CD4-positive, alpha-beta T cell treated with Interleukin-6 at 100 ng/mL for 8 hours (primary cell): ENCODE measurements at places on chromosomes 3 and 15.
A peak's percentile ranks its signal among the peaks of the same experiment; 100 is the strongest.

DNA sequence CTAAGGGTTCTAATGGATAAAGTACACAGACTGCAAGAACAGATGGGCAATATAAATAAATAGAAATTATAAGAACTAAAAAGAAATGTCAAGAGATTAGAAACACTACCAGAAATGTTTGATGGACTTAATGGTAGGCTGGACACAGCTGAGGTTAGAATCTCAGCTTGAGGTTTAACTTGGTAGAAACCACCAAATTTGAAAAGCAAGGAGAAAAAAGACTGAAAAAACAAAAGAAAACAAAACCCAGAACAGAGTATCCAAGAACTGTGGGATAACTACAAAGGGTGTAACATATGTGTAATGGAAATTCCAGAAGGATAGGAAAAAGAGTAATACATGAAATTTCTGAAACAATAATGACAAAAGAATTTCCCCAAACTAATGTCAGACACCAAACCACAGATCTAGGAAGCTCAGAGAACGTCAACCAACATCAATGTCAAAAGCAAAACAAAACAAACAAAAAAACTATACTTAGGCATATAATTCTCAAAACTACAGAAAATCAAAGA, 35.0 kb downstream of the RFX7 start:
- no peak for DNase-seq

DNA sequence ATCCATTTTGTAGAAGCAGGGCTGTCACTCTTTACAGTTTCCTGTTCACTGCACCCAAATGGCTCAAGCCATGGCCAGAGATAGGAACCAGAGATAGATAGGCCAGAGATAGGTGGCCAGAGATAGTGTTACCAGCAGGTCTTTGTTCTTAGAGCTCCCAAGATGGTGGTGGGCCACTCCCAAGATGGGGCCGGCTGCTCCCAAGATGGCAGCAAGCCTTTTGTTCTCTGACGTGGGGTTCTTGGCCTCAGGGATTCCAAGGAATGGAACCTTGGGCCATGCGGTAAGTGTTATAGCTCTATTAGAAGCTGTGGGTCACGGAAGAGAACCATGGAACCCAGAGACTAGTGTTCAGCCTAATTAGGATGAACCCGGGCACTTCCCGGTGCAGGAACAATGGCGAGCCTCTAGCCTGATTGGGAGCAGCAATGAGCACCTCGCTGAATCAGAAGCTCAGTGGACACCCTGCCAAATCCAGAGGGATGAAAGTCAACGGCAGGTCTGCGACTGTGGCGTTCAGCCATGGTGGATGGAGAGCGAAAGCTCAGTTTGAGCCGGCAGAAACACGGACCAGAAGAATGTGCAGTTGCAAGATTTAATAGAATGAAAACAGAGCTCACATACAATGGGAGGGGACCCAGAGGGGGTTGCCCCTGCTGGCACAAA, 45.0 kb upstream of the CD96 start:
- DNase-seq, result no peak

DNA sequence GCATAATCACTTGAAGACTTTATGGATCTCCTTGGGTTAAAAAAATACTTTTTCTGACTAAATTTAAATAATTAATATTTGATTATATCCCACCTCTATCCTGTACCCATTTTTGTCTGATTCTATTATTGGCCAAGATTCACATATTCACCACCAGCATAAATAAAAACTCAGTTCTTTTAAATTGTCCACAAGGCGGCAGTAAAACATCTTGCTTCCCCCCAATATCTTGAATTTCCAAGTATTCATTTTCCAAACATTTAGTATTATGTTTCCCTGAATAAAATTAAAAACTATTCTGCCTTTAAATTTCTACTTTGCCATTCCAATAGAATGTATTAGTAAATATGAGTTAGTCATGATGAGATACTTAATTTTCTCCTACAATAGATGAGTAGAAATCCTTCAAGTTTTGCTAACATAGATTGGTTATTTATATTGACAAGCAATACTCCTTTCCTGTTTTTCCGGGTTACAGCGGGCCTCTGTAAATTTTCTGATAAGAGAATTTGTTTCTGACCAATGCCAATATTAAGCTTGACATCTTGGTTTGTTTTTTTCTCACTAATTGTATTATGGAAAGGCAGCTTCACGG, 218.7 kb upstream of the MDFIC2 start:
- DNase-seq, result no peak

DNA sequence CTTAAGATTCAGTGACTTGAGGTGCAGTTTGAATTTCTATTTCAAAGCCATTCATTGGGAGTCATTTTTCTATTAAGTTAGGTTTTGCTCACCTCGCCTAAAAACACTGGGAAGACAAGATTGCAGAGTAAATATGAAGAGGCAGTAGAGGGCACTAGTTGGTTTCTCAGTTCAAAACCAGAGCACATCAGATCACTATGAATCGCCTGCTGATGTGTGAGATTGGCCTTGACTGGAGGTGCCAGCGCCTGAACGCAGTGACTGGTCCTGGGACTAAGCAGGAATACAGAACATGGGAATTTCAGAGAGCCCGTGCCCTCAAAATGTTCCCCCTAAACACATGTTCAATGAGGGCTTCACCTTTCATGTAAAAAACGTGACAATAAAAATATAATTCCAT, 229.0 kb downstream of the ITPR1 start:
- DNase-seq, result peak; percentile 38

- no peak for DNase-seq
Measured at GRCh38 chr3:22621205-22621809, 581.8 kb upstream of the UBE2E2 start.

- DNase-seq, result peak; percentile 83
Measured at GRCh38 chr15:31365655-31366127, 39.1 kb downstream of the KLF13 start.

- no peak for DNase-seq
Measured at GRCh38 chr3:193250492-193250891, 9.5 kb downstream of the PLAAT1 start.

DNA sequence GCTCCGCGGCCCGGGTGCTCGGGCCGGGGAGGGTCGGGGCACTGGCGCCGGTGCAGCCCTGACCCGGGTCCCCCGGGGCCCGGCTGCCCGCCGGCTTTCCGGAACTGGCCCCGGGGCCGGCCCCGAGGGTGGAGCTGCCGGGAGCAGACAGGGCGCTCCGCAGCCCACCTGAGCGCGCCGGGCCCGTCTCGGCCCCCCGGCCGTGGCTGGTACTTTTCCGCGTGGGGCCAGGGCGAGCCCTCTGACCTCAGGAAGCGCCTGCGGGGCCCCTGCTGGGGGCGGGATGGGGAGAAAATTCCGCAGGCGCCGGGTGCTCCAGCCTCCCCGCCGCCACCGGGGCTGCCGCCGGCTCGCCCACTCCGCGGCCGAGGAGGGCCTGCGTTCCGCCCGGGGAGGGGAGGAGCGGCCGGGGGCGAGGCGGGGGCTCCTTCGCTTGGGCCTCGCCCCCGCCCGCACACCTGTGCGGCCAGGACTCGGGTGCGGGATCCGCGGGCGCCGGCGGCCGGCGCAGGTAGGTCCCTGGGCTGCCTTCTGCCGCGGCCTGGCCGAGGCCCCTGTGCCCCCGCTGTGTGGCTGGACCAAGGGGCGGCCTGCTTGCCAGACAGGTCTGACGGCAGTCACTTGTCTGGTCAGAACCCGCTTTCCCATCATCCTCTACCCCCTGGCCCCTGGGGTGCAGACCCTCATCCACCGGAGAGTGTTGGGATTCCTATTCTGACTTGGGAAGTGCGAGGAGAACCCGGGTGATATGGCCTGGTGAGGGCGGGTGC, 3.5 kb downstream of the FURIN start:
- no peak for DNase-seq

DNA sequence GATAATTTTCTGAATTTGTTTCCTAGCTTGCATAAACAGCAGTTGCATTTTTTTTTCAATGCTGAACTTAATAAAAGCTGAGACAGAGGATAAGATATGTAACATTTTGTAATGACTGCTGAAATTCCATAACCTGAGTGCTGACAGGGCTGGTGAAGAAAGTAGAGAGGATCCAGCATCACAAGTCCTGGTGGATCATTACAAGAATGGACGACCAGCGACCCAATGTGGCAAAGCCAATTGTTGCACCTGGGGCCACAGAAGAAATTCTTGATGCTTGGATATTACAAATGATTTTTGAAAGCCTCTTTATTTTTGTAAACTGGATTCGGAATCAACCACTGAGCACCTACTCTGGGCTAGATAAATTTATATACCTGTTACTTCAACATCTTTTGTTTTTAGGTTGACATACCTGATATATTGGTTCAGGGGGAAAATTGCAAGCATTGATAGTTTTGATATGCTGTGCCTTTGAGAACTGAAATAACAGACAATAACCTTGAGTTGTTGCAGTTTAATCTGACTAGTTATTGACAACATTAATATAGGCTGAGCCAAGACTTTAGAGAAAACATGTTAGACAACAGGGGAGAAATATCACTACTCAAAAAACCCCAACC, 3.9 kb upstream of the ACTL6A start:
- peak; percentile 26 for DNase-seq

DNA sequence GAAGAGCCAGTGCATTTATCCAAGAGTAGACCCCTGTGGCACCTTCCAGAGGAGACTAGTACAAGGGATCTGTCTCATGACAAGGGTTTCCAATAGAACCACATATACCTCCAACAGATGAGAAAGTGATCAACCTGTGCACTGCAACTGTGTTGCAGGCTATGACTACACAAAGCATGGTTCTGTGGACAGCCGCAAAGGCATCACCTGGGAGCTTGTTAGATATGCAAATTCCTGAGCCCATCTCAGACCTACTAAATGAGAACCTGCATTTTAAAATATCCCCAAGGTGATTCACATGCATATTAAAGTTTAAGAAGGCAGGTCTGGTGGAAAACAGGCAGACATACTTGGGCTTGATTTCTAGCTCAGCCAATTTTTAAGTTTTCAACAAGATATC, 368.7 kb downstream of the FOXP1 start:
- no peak for DNase-seq

- no peak for DNase-seq
Measured at GRCh38 chr3:180934638-180935037, 22.2 kb downstream of the FXR1 start.

DNA sequence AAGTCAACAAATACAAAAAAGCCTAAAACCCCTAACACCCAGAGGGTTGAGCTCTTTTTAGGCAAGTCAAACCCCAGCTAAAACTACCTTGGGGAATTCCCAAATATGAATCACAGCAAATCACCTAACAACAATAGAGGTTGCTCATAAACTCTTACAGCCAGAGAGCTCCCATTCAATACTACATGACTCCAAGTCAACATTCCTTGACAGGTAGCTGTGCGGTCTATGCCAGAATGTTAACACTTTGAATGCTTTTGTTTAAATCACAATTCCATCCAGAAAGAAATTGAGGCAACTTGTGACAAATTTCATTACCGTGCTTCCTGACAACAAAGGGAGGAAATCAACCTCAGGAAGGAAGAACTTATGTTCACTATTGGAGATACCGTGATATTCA, 7.5 kb upstream of the UACA start:
- no peak for DNase-seq

DNA sequence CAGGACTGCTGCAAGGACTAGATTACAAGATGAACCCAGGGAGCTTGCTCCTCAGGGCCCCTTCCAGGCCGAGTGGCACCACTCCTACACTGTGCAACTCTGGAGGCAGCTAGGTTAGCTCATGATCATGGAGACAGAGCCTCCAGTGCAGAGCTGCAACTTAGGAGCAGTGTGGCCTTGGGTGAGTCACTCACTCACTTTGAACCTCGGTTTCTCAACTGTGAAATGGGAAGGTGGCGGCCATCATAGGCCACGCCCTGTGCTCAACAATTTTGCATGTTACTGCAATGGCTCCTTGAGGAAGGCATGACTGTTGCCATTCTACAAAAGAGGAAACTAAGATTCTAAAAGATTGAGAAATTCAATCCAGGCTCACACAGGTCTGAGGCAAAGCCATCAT, 11.2 kb upstream of the CXCR6 start:
- no peak for DNase-seq

- DNase-seq, result no peak
Measured at GRCh38 chr3:17140670-17141505, 256.1 kb downstream of the PLCL2 start.

DNA sequence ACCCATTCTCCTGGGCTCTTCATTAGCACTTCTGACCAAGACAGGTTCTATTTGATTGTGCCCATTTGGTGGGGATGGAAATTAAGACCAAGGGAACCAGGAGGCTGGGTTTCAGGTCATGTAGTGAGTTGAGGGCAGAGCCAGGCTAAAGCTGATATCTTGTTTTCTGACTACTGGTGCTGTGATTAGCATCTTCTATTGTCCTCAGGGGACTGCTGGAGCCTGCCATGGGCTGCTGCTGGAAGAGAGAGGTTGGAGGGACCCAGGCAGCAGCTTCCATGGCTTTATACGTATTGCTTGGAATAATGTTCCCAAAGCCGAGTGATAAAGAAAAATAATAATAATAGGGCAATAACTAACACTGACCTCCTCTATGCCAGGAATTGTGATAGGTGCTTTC, 211.4 kb upstream of the ROPN1 start:
- DNase-seq, result no peak

DNA sequence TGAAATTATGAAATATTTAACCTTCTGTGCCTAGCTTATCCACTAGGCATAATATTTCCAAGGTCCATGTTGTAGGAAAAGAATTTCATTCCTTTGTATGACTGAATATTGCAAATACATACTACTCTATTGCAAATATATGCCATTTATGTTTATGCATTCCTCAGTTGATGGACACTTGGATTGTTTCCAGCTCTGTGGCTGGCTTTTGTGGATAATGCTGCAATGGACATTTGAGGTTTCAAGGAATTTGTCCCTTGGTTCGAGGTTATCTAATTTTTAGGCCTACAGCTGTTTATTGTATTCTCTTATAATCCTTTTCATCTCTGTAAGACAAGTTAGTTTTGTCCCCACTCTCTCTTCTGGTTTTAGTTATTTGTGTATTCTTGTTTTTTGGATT, 7.7 kb upstream of the AADACL2 start:
- no peak for DNase-seq

- DNase-seq, result no peak
Measured at GRCh38 chr3:186060222-186060621, 48.7 kb downstream of the ETV5 start.

DNA sequence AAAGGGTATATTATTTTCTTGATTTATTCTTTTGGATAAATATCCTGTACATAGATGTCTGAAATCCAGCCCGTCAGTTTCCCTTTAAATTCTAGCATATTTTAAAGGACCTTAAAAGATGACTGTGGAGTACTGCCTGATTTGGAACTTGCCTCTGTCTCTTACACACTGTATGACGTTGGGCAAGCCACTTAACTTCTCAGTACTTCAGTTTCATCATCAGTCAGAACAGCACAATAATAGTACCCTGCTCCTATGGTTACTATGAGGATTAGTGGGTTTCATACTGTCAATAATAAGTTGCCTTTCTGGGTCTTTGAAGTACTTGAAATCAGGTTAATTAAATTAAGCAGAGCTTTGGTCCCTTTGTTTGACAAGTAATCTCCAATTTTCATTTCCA, 374.3 kb downstream of the TIGIT start:
- no peak for DNase-seq

GRCh38 chr3:26964836-26965235, 342.3 kb downstream of the LRRC3B start:
- DNase-seq, result no peak

DNA sequence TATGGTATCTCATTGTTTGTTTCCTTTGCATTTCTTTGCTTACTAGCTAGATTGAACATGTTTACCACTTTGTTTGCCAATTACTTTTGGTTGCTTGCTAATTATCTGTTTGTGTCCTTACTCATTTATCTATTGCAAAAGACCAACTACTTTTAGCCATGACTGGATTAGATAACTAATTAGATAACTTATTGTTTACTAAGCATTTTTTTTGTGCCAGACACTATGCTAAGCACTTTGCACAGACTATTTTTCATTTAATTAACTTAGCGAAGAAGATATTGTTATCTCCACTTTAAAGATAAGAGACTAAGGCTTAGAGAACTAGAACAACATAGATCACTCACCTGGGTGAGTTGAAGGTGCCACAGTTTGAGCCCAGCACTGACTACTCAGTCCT, 16.9 kb upstream of the ZFAND6 start:
- no peak for DNase-seq
